Stimulated activated CD8-positive, alpha-beta memory T cell treated with anti-CD3 and anti-CD28 coated beads, Interleukin-4, amount 100 ng/mL, for 24 hours (primary cell): ENCODE measurements at places on chromosomes 16 and 17.

GRCh38 chr16:30574678-30575077 is 3.2 kb upstream of the ZNF688 start:
- DNase-seq: no peak

GRCh38 chr17:76111956-76112355 is 8.4 kb upstream of the EXOC7 start:
- DNase-seq: no peak

DNA sequence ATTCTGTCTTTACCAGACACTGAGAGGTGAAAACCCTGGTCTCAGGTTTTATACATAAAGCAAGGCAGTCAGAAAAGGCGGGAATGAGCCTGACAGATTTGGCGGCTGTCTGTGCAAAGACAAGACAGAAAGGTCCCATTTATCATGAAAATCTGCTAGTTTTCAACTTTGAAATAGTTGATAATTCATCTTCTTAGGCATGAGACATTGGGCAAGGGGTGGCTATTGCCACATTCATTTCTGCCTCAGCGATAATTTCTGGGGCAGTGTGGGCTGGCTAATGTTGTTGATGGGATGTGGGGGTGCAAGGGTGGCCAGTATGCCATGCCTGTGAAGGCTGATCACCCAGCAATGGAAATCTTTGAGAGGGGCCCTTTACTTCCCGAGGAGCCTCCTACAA is 173.8 kb upstream of the RPH3AL start:
- no peak for DNase-seq

DNA sequence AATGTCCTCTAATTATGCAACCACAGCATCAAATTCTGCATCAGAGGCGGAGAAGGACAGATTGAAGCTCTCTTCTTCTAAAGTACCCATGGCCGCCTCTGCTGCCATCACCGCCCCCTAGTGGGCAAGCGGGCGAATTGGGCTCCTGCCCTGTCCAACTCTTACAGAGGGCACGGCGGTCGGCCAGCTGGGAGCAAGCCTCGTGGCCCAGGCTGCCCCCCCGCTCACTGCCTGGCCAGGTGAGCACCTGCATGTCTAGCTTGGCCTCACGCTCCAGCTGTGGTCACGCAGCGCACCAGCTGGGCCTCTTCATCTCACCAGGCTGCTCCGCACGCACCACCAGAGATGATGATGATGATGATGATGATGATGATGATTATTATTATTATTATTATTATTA is 146.1 kb upstream of the TOM1L1 start:
- no peak for DNase-seq

DNA sequence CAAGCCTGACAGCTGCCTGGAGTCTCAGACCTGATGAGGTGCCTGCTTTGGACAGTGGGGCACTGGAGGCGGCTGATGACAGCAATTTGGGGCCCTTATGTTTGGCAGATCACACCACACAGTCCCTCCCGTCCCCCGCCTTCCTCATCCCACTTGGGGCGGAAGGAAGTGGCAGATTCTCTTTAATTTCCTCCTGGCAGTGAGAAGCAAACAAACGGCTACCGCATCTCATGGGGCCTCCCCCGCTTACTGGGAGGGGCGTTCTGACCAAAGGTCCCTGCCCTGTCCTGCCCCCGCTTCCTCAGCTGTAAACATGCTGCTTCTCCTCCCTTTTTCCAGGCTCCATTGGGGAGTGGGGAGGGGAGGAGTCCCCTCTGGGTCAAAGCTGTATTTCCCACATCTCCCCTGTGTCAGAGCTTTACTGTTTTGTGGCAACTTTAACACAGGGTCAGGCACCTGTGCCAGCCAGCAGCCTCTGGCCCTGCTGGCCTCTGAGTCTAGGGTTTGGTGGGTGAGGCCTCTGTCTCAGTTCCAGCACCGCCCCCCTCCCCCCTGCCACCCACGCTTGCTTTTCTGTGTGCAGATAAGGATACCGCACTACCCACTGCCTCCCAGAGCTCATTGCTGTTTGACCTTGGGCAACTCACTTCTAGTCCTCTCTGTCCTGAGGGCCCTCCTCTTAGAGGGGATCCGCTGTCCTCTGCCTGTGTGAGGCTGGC is 5.4 kb upstream of the NFATC3 start:
- DNase-seq: peak; percentile 72

DNA sequence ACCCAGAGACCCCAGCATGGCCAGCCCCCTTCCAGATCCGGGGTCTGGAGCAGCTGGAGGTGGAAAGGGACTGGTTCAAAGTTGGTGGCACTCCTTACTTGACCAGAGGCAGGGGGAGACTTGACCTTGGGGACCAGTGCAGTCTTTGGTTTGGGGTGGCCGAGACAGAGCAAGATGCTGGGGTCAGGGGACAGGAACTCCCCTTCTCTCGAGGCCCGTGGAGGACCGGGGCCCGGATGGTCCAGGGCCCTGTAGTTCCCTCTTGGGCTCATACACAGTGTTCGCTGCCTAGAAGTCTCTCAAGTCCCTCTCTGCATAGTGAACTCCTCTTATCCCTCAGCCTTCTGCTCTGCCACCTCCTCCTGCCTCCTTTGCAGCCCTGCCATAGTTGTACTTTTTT is 601 bp upstream of the PRSS33 start:
- no peak for DNase-seq

- no peak for DNase-seq
These were observed 185.9 kb downstream of the CCDC182 start for GRCh38 chr17:57559226-57559625.

- DNase-seq: no peak
These were observed 5.0 kb downstream of the TP53I13 start for GRCh38 chr17:29573558-29573869.

DNA sequence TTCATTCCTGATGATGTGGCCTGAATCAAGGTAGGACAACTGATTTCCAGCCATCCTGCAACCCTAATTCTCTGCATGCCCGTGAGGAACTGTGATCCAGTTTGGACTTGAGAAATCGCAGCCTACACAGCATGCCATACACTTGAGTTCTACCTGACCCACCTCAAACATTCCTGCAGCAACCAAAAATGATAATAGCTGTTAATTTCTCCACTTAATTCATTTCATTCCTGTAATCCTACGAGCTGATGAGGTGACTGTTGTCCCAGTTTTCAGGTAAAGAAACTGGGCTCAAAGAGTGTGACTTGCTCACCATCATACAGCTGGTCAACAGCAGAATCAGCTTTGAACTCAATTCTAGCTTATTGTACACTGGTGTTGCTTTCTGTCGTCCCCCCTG is 2.2 kb upstream of the GAS7 start:
- no peak for DNase-seq

GRCh38 chr17:74165797-74166365 is 37.6 kb upstream of the RPL38 start:
- DNase-seq: no peak

DNA sequence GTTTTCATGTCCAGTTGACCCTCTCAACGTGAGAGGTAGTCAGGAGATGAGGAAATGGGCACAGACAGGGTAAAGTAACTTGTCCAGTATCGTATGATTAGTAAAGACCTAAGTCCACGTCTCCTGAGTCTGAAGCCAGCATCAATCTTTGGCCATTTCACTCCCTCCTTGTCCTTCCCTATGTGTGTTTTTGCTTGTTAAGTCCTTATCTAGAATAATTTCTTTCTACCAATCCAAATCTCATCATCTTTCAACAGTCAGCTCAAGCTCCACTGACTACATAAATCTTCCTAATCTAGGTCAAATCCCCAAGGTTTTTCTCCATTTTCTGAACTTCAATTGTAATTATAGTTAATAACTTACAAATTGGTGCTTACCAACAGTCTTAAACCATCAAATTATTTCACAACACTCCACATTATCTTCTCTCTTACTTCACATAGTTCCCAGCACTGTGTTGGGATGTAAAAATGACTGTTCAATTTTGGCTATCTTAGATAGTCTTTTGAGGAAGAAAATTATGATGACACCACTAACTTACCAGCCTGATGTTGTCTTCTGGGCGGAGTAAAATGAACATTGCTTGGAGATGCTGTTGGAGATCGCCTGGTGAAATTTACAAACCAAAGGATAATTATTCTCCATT is 72.3 kb upstream of the CORO6 start:
- DNase-seq: no peak

DNA sequence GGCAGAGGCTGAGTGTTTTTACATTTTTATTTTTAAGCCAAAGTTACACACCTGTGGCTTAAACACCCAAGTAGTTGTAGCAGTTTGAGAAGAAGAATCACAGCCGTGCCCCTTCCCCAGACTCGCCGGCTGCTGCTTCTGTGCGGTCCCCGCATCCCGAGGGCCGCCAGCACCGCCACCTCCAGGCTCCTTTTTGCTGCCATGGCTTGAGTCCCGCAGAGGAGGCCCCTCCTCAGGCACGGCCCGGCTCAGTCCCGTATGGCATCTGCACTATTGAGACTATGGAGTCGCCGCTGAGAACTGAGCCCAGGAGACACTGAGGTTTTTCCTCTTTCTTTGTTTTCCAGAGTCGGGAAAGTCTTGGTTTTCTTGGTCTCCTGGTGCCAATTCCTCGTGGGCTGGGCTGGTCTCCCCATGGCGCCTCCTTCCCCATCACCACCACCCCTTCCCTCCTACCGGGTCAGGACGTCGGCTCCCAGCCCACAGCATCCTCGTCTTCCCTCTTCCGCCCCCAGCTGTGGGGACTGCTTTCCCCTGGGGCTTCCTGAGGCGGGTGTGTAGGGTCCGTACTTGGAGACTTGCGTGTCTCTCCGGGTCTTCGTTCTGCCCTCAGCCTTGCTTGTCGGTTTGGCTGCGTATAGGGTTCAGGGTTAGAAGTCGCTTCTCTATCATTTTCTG is 32.6 kb upstream of the CDH15 start:
- no peak for DNase-seq

GRCh38 chr16:85418978-85419491 is 194.1 kb upstream of the GSE1 start:
- DNase-seq: no peak

- DNase-seq: no peak
These were observed 418.1 kb downstream of the SOX9 start for GRCh38 chr17:72538901-72539352.

GRCh38 chr17:27469256-27469655 is 13.0 kb downstream of the KSR1 start:
- no peak for DNase-seq

GRCh38 chr16:47162670-47163420 is 19.1 kb upstream of the NETO2 start:
- DNase-seq: no peak

- no peak for DNase-seq
These were observed 48.2 kb downstream of the METRNL start for GRCh38 chr17:83127431-83128160.

- DNase-seq: no peak
These were observed 17.5 kb upstream of the MLKL start for GRCh38 chr16:74718140-74718539.
